HuH-7 (cell line): ENCODE measurements at places on chromosomes 7 and 10.

GRCh38 chr10:98418665-98419468 lies 3.9 kb upstream of the PYROXD2 start:
- no peak for DNase-seq

- DNase-seq: no peak
These were observed 133.0 kb upstream of the AUTS2 start for GRCh38 chr7:69465262-69465661.

DNA sequence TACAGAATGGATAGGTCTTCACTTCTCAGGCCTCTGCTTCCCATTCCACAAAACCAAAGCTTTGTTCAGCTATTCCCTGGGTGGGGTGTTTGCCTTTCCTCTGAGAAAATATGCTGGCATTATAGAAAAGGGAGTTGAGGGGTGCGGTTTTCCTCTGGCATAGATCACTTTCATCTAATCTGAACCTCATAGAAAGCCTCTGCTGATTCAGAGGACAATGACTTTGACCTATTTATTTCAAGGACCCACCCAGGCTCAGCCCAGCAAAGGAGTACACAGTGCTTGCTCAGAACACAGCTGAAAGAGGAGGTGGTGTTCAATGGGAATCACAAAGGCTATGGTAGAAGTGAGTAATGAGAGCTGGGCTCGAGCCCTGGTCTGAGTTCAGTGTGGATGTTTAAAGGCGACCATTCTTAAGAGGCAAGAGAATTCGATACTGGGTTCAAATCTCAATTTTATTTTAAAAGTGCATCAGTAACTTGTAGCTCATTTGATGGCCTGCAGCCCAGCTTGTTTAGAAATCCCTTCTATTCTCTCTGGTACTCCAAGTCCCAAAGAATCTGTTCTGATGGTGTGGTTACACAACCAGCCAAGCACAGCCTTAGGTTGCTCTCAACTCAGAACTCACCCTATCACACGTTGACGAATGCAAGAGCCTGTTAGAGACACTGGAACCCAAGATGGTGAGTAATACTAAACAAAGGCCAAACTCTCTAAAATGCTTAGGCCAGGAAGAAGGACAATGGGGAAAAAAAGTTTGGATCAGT lies 1012.8 kb downstream of the LRMDA start:
- no peak for DNase-seq

DNA sequence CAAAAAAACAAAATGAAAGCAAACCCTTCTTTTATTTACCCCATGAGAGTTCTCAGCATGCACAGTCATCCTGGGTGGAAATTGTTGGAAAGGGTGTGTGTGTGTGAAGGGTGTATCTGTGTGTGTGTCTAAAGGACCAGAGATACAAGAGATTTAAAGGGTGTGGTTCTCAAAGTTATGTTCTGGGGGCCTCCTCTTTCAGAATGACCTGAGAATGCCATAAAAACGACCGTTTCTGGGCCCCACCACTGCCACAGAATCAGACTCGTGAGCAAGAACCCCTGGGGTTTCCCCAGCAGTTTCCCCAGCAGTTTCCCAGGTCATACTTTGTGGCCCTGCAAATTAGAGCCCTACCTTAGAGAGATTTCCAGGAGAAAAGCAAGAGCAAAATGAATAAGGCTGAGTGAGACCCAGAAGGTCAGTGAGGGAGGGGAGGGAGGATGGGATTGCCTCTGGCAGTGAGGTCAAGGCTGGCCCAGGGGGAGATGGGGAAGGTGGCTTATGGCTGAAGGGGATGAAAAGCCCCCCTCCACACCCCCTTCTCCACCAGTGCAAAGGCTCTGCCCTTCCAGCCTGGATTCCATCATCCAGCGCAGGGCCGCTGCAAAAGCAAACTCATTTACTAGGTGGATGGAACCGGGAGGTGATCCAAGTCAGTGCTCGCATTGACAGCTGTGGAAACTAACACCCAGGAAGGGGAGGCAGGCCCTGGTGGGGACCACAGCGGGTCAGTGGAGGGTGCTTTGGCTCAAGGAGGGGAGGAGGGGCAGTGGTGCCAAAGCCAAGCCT lies 10.2 kb downstream of the PYROXD2 start:
- no peak for DNase-seq

DNA sequence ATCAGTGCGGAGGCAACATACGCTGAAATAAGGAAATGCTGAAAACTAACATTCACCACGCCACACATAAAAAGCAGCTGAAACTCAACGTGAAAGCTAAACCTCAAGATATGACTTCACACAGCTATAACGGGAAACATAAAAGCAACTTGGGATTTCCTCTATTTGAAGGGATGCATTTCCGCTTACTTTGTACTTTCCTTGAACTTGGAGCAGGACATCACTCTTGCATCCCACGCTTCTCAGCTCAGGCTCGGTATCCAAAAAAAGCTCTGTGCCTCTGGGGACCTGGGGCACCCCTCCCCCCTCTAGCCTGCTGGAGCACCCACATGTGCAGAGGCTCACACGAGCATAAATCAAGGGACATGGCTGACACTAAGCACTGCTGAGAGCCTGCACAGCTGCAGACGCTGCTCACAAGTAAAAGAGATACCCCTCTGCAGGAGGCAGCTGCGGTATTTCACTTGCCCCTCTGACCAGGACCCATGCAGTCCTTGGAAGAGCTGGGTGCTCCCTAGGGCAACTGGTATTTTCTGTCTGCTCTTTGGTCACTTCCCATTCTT lies 34.2 kb downstream of the PARD3 start:
- DNase-seq: no peak

- DNase-seq: no peak
These were observed 104.6 kb upstream of the LSM8 start for GRCh38 chr7:118079369-118079768.

DNA sequence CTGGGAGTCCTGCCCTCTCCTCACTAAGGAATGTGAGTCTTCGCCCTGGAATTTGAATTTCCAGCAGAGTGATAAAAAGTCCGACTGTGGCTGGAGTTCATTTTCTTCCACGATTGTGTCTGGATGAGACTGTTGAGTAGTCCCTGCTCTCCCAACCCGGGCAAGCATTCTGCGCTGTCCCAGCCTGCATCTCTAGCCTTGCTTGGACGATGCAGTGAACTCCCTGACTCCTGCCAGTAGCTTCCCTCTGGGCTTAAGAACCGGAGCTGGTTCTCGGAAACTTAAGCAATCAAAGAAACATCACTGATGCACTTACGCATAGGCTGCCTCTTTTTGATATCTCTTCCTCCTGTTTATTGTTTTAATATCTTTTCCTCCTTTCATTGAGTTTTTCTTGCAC lies 116.0 kb upstream of the FZD8 start:
- DNase-seq: no peak

- no peak for DNase-seq
These were observed 5.6 kb upstream of the DLG5 start for GRCh38 chr10:77932016-77932715.

DNA sequence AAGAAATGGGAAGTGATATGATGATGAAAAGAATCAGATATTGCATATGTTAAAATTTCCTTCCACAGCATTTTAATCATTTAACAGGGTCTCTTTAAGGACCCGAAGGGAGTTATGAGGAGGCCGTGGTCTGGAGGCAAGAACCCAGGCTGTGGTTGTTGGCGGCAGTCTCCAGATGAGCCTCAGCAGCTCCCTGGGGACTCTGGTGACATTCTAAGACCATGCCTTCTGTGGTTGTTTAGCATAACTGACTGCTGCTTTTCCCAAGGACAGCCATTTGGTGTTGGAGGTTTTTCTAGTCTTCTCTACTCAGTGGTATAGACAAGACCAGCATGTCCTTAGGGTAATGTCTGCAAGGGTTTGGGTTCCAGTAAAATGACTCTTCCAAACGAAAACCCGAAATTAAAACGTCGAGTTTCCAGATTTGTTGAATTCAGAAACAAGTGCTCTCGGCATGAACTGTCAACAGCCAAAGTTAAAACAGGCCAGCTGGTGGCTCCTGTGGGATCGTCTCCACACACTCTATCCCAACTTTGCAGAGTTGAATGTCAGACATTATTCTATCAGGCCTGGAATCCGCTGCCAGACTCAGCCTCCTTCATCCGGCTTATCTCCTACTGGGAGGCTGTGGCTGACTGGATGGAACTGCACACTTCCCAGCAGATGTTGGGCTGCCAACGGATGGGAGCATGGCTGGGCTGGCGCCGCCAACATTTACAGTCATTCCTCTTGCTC lies 183.1 kb downstream of the TAX1BP1 start:
- no peak for DNase-seq

DNA sequence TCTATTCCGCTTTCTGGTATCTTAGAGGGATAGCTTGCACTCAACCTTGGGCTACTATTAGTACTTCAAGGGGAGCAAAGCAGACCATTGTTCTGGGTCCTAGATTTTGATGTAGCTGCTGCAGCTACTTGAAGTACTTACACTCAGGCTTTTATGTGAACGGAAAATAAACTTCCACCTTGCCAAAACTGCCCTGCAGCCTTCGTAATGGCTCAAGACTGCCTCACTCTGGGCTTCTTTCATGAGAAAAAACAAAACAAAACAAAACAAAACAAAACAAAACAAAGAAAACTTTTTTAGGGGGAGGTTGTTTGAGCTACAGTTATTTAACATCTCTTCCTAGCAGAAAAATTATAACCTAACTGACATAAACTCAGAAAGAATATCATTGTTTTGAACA lies 19.4 kb upstream of the EPHB6 start:
- DNase-seq: no peak

DNA sequence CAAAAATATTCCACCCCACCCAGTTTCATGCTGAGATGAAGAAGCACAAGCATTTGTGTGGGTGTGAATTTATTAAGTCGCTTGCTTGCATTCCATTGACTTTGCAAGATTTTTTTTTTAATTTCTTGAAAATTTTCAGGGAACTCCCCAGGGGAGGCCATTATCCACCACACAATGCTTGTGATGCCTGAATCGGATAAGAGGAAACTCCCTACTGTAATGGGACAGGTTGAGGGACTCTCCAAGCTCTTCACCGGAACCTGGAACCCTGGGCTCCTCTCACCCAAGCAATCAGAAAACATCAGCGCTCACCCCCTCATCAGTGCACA lies 153.6 kb upstream of the ZMIZ1 start:
- DNase-seq: no peak

GRCh38 chr7:32047075-32047474 lies 23.1 kb downstream of the PDE1C start:
- DNase-seq: no peak

DNA sequence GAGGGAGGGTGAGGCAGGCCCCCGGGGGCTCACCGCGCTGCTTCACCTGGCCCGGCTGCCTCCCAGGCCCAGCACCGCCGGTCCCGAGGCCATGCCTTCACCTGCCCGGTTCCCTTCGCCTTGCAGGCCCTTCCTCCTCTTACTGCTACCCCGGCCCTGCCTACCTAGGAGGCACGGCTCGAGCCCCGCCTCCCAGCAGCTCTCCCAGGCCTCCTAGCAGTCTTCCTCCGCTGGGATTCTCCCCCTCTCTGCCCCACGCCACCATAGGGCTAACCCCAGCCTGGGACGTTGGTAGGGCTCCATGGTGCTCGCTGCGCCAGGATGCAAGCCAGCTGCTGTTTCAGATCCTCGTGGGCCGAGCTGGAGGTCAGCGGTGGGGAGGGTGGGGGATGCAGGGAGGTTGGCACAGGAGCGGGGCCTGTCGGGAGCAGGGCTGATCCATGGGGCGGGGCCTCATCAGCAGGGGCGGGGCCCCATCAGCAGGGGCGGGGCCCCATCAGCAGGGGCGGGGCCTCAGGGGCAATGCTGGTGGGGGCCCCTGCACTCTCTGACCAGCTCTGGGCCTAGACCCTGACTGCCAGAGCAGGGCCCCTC lies 63.3 kb downstream of the RASGEF1A start:
- no peak for DNase-seq

DNA sequence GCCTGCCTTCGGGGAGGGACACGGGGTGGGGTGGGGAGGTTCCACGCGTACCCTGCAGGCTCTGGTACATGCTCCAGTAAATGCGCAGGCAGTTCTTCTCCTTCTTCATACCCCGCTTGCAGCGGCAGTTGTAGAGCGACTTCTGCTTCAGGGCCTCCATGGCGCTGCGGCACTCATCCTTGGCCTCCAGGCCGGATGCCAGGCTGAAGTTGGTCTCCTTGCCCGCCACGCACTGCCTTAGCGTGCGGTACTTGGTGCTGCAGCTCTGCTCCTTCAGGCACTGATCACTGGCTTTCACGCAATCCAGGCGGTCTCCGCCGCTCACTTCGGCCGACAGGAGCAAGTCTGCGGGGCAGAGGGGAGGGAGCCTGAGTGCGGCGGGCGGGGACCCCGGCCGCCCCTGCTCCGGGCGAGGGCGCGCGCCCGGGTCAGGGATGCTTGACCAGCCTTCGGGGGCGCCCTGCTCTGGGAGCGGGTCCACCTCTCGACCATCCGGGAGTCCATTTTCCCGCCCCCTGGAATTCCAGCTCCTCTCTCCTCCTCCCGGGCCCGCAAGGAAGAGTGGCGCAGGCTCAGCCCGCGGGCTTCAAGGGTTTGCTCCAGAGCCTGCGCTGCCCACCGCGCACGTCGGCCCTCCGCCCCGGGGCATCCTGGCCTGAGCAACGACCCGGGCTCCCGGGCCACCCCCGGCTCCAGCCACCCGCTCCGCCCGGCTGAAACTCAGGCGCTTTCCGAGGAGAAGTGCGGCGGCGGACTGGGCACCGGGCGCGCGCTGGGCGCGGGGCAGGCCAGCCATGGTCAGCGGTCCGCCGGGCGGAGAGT lies 2.0 kb downstream of the GFRA1 start:
- no peak for DNase-seq
